Stimulated activated effector memory CD8-positive, alpha-beta T cell treated with anti-CD3 and anti-CD28 coated beads, Interleukin-12 subunit alpha, Interleukin-12 subunit beta, amount 100 ng/mL, for 72 hours (primary cell): ENCODE measurements at places on chromosomes 2 and 18.

GRCh38 chr2:230230087-230230486 is 4.6 kb downstream of the SP140 start:
- DNase-seq, result no peak

DNA sequence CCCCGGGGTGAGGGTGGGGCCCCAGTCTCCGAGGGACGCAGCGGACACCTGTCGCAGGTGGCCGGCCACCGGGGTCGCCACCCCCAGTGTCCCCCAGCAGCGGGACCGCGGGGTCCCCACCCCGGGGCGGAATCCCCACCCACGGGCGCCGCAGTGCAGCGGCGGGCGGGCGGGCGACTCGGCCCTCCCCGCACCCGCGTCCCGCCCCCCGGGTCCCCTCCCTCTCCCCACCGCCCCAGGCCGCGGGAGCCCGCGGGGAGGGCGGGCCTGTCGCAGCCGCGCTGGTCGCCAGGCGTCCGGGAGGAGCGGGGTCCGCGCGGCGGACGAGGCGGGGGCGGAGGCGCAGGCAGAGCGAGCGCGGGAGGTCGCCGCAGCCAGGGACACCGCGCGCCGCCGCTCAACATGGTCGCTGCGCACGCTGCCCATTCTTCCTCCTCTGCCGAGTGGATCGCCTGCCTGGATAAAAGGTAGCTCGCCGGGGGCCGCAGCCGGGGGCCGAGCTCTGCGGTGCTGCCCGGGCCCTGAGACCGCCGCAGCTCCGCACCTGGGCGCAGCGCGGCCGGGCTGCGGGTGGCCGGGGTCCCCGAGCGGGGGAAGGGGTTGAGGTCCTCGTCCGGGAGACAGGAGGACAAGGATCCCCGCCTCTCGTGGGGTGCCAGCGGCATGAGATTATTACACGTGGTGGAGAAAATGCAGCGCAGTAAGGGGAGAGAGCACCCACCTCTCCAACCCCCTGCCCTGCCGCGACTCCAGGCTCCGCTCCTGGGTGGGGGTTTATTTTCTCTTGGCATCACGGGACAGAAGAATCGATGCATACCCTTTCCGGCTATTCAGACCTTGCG is at the start of gene RAPGEF4:
Gene RAPGEF4 (plus strand): TSS at position 264 of the 842 bp plus-strand sequence. CDS start 139 bp downstream, at position 403.
- no peak for DNase-seq

GRCh38 chr2:222049946-222050345 is 248.9 kb downstream of the PAX3 start:
- DNase-seq, result no peak

DNA sequence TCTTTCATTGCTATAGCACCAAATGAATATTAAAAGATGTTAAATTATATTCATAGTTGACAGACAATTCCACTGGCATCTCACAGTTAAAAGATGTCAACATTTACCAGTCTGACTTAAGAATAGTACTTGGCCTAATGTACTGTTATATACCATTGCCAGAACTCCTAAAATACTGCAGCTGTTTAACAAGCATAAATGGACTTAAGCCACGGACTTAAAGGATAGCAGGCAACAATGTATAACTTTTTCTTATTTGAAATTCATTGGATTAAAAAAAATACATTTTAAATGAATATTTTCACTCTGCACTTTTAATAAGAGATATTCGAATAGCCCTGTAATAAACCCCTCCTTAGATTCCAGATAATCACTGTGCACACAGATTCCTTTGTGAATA is 3.8 kb downstream of the TCF4 start:
- no peak for DNase-seq

DNA sequence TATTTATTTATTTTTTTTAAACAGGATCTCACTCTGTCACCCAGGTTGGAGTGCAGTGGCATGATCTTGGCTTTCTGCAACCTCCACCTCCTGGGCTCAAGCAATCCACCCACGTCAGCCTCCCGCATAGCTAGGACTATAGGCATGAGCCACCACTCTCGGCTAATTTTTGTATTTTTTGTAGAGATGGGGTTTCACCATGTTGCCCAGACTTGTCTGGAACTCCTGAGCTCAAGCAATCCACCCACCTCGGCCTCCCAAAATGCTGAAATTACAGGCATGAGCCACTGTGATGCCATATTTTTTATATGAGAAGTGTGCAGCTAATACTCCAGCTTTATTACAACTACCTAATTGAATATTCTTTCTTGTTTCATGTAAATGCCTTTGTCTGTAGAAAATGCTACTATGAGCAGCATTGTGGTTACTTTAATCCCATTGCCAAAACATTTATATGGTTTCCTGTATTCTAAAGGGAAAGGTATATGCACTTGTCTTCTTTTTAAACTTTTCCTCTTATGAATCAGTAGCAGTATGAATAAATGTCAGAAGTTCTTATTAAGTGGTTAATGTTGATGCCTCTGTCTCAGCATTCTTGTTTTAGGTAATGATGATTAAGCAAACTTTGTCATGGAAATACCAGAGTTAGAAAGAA is 9.5 kb upstream of the BCL2L11 start:
- no peak for DNase-seq

DNA sequence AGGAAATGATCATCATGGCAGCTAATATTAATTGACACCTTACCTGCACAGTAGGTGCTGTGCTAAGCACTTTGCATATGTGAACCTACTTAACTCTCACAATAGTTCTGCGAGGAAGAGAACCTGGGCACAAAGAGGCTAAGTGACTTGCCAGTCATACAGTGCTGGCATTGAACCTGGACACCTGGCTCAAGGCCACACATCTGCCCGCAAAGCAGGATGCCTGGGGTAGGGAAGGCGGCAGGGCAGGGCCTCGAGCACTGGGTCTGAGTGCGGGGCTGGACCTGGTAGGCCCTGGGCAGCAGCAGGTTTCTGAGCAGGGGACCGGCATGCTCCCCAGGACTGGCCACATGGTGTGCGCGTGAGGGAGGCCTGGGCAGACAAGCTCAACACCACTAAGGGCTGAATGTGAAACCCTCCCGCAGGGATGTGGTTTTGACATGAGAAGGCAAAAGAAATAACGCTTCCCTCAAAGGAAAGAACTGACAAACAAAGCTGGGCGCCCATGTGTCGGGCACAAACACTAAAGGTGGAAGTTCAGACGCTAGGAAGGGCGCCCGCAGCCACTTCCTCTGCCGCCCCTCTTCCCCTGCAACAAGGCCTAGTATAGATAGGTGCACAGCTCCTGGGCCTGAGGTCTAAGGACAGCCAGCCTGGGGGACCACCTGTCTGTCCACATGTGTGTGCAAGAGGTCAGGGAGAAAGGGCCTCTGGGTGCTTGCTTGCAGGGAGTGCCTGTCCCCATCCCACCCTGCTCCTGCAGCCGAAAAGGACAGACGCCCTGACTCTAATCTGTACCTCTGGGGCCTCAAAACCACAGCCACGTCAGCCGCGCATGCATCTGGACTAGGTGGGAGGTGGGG is 92.5 kb downstream of the ZFP36L2 start:
- peak; percentile 80 for DNase-seq

- no peak for DNase-seq
Measured at GRCh38 chr2:65172994-65173790, 43.3 kb upstream of the RAB1A start.

DNA sequence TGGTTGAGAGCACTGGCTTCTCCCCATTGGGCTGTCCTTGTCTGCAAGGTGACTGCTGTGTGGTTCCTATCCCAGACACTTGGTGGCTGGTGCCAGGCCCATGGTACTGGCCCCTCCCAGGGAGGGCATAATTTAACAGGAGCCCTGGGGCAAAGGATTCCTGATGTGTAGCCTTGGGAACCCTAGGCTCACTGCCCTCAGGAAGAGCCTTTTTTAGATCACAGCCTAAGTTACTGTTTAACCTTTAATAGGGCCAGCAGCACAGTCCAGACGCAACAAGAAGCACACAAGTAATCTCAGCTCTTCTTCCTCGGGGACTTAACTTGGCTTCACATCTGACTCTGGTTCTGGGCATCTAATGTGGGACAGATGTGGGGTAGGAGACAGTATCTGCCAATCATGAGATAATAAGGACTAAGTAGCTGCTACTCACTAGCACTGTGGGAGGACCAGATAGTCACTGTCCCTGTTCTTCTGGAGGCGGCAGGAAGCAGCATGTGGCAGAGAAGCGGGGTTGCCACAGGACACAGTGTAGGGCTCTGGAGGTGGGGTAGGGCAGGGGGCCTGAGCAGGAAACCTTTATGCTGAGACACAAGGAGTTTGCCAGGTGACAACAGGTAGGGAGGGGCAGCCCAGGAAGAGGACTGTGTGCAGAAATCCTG is 136.3 kb downstream of the TMEM17 start:
- DNase-seq, result no peak

DNA sequence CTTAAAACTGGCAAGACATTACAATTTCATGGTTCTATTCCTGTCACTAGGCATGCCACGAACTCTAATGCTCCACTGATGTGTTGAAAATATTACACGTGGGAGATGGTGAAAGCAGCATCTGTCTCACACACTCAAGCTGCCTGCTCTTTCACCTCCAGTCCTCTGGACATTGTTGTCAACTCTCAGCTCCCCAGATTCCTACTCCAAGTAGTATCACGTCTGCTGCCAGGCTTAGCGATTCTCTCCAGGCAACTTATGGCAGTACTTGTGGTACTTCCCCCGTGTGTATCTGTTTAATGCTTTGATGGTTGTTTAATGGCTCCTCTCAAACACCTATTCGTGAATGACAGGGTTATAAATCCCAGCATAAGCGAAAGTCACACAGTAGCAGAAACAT is 103.8 kb downstream of the TMEFF2 start:
- no peak for DNase-seq

- DNase-seq, result no peak
Measured at GRCh38 chr18:51762373-51762772, 564.9 kb upstream of the MEX3C start.

GRCh38 chr2:101401326-101401665 is 14.0 kb upstream of the CREG2 start:
- no peak for DNase-seq

DNA sequence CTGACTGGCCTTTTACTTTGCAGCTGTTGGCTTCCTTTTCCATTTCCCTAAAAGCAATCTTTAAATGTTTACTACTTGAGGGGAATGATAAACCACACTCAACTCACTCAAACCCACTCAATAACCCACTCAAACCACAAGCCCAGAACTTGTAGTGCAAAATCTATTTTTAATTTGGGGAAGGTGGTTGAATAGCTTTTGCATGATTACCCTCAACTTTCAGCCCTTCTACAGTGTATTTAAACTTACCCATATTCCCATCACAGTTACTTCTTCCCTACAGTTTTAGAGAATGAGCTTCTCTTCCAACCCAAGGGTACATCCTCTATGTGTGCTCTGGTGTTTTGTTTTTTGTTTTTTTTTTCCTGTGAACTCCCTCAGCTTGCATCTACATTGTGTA is 636.1 kb downstream of the TDRD15 start:
- no peak for DNase-seq

DNA sequence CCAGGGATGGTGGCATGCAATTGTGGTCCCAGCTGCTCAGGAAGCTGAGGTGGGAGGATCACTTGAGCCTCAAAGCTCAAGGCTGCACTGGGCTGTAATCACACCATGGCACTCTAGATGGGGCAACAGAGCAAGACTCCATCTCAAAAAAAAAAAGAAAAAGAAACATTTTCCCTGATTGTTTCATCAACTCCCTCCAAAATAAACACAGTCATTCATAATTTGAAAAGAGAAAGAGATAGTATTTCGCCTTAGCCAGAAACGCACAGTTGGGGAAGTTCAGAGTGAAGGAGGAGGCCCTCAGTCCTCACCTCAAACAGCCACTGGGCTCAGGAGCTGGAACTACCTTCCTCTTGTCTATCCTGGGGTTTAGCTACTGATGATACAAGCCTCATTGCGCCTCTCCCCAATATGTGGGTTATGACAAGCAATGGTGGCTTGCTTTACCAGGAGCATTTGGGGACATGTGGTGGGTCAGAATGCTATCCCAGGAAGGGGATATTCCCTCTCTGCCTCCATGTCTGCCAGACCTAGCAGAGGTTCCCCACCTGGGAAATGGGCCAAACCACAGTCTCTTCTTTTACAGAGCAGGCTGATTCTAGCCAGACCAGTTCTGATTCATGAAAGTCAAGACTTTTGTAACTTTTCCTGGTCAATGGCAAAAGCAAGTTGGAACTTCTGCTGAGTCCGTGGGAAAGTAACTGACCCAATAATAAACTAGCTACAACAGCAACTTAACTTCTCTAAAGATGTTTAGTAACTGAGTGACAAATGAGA is 22.2 kb upstream of the TMEM87B start:
- no peak for DNase-seq

DNA sequence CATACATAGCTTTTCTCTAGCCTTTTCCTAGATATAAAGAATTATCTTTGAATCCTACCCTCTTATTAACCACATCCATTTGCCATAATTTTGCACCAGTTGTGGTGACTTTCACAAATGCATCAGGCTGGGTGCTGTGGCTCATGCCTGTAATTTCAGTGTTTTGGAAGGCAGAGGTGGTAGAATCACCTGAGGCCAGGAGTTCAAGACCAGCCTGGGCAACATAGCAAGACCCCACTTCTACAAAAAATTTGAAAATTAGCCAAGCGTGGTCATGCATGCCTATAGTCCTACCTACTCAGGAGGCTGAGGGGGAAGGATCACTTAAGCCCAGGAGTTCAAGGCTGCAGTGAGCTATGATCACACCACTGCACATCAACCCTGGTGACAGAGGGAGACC is 672.4 kb upstream of the CHAC2 start:
- DNase-seq, result no peak

GRCh38 chr2:218536804-218537494 is 31.2 kb downstream of the USP37 start:
- no peak for DNase-seq

GRCh38 chr2:24754985-24755705 is 38.0 kb downstream of the PTRHD1 start:
- no peak for DNase-seq

- no peak for DNase-seq
Measured at GRCh38 chr18:44759925-44760342, 79.2 kb downstream of the SETBP1 start.

GRCh38 chr2:171411791-171412483 is 21.9 kb downstream of the METTL8 start:
- no peak for DNase-seq
